Myocyte (in vitro differentiated cells): ENCODE measurements at places on chromosomes 4 and X.
A peak's percentile ranks its signal among the peaks of the same experiment; 100 is the strongest.

- DNase-seq, result no peak
Measured at GRCh38 chr4:112085156-112086035, 59.9 kb upstream of the FAM241A start.

DNA sequence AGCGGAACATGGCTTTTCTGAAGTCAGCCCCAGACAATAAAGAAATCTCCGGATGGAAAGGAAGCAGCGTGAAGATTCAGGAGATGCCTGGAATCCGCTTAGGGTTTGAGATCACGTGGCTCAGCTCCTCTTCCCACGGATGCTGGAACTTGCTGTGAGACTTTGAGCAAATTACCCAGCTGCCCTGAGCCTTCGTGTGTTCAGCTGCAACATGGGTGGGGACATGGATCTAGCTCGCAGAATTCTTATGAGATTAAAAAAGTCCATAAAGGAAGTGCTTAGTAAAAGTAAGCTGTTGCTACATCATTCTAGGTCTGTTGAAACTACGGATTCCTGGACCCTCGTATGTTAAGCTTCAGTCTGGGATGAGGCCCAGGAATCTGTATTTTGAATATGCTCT, 55.7 kb upstream of the STIM2 start:
- no peak for DNase-seq

GRCh38 chrX:150200820-150201287, 162.3 kb upstream of the MAMLD1 start:
- peak; percentile 95 for DNase-seq

DNA sequence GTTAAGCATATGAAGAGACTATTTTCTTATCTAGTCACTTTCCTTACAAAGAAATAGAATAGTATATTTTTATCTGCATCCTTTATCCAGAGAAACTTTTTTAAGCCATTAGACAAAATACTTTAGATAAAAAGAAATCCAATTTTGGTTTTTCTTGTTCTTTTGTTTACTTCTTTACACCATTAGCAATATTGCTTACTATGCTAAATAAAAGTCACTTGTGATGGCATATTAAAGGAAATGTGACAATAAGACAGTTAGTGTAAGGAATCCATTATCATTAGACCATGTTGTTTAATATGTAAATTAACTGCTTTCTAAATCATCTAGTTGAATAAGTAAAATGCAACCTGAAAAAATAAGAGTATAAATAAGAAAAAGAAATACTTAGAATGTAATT, 2582.7 kb downstream of the ARAP2 start:
- no peak for DNase-seq

GRCh38 chrX:21939906-21940305, 603 bp upstream of the SMS start:
- no peak for DNase-seq

DNA sequence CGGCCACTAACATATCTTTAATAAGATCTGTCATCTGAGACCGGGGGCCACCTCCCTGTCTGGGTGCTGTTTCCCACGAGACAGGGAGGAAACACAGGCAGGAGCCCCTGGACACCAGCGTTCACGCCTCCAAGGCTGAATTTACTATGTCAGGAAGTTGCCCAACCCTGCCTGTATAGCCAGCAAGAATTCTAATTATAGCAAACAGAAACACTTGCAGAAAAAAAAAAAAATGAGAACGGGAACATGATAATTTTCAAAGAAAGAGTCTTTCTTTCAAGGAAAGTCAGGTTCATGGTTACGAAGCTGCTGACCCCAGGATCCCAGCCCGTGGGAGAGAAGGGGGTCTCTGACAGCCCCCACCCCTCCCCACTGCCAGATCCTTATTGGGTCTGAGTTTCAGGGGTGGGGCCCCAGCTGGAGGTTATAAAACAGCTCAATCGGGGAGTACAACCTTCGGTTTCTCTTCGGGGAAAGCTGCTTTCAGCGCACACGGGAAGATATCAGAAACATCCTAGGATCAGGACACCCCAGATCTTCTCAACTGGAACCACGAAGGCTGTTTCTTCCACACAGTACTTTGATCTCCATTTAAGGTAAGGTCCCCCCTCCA, at the start of gene IL3RA:
TSS of gene IL3RA (plus strand) at position 455 of the 613 bp plus-strand sequence. CDS start 4,981 bp downstream, outside the sequence.
- DNase-seq, result no peak

DNA sequence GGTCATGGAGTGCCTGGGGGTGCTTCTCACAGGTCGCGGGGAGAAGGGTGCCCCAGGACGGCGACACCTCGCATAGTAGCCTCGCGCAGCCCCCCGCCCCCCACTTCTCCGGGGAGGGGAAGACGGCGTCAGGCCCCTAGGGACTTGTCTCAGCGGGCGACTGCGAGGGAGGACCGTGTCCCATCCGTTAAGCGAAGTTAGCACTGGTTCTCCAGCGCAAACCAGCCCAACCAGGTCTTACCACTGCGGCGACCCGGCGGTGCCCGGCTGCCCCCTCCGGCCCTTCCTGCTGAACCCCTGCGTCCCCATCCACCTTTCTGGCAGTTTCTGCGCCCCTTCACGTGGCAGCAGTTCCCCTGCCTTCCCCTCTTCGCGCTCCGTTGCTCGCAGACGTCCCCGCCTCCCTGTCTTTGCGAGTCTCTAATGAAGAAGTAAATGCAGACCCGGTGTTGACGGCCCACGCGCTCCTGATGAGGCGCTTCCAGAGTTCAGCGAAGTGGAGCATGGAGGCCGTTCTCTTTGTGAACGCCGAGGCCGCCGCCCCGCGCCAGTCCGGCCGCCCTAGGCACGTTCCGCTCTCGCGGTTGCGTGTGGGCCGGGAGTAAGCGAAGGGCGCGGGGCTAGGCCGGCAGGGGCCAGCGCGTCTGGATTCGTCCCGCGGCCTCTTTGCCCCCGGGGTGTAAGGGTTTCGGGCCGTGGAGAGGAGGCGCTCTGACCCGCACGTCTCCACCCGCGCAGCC, 3.0 kb downstream of the SLIT2 start:
- no peak for DNase-seq

- no peak for DNase-seq
Measured at GRCh38 chrX:146934256-146934655, 119.7 kb upstream of the CXorf51A start.

GRCh38 chrX:44189116-44189515, 154.4 kb downstream of the EFHC2 start:
- no peak for DNase-seq

DNA sequence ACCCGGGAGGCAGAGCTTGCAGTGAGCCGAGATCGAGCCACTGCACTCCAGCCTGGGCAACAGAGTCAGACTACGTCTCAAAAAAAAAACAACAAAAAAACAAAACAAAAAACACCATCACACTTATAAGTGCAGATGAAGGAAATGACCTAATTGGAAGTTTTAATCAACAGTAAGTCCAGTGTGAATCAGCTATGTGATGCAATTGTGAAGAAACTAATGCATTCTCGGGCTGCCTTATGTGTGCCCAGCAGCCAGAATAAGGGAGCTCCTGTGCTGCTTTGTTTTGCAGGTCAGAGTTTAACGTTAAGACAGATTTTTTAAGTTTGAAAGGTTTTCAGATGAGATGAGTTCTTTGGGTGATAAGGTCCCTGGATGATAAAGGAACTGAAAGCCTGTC, 10.8 kb downstream of the DAPP1 start:
- DNase-seq, result no peak

GRCh38 chrX:16934185-16934584, 12.3 kb upstream of the REPS2 start:
- peak; percentile 56 for DNase-seq
